ENCODE measurements at places on chromosomes 6 and 20.
A peak's percentile ranks its signal among the peaks of the same experiment; 100 is the strongest.

DNA sequence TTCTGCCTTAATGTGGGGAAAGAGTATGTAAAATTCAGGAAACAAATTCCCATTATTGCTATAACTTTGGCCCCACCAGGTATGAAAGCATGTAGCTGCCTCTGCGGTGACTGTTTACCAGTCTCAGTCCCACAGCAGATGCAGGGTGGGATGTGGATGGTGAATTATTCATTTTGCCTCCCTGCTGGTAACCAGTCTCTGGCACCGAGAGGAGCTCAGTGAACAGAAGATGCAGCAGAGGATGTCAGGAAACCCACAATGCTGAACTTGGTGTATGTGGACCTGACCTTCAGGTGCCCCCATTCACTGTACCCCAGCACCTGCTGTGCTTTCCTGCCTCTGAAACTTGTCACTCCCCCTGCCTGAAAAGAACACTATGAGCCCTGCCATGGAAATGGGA, 8.8 kb upstream of the METTL24 start:
- DNase-seq = no peak

- no peak for DNase-seq
Measured at GRCh38 chr6:152380351-152380767, 256.8 kb downstream of the SYNE1 start.

DNA sequence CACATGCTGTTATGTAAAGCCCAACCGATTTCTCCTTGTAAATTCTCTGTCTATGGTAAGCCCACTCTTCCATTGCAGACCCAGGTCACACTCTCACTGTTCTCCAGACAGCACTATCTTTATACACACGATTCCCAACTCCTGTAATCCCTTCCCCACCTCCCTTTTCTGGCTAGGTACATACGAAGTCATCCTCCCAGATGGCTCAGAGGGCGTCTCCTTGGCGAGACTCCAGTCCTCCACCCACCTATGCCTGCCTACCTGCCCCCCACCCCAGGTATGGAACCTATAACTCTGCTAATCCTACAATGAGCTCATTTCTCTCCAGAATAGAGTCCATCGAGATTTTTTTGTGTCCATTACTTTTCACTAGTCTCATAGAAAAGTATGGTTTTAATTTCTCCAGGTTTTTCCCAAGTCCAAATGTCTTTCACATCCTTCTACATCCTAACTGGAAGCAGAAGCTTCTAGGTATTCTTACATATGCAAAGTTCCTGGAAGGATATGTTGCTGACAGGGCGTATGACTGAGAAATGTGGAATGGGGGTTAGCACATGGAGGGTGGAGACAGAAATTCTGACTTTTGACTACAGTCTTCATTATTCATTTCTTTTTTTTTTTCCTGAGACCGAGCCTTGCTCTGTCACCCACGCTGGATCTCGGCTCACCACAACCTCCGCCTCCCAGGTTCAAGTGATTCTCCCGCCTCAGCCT, 22.8 kb downstream of the SCML4 start:
- no peak for DNase-seq

GRCh38 chr20:63168861-63169260, 47.1 kb downstream of the YTHDF1 start:
- no peak for DNase-seq

GRCh38 chr20:57133926-57134650, 132.4 kb downstream of the BMP7 start:
- no peak for DNase-seq

DNA sequence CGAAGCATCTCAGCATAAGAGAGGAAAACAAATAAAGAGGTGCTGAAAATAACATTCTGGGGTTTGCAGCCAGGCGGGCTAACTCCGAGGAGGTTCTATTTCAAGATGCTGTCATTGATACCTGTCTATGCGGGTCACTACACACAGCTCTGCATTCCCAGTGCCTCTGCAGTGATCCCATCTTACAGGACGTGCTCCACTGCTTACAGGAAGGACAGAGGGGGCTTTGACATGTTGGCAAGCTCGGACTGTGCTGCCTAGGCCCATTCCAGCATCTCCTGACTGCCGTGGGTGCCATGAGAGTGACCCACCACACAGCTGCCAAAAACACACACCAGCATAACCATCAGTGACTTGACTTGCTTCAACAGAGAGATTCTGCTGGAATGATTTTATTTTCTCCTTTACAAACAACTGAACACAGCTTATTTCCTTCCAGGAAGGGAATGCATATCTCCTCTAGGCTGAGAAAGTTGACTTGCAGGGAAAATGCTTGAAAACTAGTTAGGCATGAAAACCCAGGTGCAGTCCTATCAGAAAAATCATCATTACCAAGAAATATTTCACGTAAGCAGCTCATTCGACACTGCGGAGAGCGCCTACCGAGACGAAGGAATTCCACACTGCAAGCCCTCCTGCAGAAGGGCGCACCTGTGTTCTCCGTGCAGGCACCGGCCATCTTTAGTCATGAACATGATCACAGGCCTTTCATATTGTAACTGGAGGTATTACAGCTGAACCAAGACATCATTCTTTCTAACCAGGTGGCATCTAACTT, 62.5 kb downstream of the RAMACL start:
- no peak for DNase-seq

- DNase-seq = no peak
Measured at GRCh38 chr6:46302176-46302575, 131.4 kb upstream of the ENPP5 start.

DNA sequence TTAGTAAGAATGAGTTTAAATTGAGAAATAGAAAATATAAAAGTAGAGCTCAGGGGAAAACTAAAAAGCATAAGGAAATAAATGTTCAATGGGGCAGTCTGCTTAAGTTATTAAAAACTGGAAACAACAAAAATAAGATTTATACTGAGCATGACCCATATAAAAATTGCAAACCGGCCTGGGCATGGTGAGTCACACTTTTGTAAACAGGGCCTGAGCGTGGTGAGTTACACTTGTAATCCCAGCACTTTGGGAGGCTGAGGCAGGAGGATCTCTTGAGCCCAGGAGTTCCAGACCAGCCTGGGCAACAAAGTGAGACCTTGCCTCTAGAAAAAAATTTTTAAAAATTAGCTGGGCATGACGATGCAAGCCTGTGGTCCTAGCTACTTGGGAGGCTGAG, 74.6 kb downstream of the TMEM244 start:
- DNase-seq = no peak

DNA sequence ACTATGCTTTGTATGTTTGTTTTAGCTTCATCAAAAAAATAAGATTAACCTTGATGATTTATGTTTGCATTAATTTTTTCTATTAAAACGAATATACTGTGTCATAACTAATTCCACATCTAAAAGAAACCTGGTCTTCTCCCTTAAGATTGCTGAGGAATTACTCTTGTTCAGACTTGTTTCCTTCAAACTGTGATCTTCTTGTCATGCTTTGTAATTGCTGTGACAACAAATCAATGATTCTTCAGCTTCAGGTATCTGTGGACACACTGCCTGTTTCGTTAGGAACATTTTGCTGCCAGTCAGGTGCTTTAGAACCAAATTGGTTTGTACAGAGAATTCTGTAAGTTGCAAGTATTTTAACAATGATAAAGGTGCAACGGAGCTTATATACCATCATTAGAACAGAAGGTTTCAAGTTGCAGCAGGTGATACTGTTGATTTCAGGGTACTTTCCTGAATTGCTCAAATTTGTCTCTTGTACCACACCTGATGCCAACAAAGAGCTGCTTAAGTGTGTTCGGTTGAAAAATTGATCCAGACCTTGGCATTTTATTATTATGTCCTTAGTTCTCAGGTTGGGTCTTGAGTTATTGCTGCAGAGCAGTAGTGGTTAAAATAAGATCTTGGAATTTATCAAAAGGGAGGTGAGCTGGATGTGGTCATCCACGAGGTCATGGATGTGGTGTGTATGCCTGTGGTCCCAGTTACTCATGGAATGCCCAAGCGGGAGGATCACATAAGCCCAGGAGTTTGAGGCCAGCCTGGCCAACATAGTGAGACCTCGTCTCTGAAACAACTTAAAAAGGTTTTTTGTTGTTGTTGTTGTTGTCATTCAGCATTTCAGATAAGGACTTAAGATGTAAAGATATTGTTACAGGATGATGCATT, 19.5 kb downstream of the SYTL3 start:
- no peak for DNase-seq

GRCh38 chr6:164108869-164109769, 694.6 kb downstream of the QKI start:
- DNase-seq = no peak

DNA sequence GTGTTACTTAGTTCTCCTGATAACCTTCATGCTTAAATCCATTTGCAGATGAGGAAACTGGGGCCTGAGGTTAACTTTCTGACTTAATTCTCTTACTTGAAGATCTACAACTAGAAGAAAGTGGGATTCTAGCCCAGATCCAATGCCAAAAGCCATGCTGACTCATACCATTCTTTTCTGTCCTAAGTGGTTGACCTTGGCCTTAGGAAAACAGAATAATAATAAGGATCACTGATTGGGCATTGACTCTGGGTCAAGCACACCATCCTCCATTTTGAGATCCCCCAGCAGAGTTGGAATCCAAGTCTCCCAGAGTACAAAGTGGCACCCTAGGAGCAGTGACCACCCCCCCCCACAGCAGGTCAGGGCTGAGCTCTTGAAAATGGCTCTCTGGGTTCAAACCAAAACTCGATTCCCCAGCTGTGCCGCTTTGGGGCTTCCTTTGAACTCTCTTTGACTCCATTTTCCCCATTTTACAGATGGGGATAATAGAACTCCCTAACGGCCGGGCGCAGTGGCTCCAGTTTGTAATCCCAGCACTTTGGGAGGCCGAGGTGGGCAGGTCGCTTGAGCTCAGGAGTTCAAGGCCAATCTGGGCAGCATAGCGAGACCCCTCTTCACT, 12.8 kb upstream of the ZNF217 start:
- DNase-seq = no peak

GRCh38 chr6:134515986-134516385, 198.1 kb upstream of the SGK1 start:
- DNase-seq = no peak

DNA sequence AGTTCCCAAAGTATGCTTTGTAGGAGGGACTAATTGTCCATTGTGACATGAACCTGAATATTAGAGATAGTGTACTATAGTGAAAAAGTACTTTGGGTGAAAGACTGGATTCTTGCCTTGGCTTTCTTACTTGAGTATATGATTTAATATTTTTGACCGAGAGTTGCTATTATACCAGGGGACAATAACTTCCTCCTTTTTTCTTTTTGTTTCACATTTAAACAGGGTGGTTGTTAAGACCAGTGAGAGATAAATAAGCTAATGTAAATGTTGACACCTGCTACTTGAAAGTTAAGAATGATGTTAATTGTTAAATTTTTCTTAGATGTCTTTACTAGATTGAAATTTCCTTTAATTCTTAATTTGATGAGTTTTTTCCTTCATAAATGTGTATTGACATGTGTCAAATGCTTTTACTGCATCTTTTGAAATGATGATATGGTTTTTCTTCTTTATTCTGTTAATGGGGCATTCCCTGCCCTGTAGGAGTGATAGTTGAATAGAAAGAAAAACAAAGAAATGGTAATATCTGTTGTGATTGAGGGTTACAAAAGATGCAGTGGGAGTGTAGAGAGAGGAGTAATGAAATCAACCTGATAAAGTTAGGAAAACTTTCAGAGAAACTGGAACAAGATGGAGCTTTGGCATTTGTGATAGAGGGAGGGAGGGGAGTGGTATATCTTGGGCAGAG, 48.4 kb downstream of the ZFAND3 start:
- no peak for DNase-seq

DNA sequence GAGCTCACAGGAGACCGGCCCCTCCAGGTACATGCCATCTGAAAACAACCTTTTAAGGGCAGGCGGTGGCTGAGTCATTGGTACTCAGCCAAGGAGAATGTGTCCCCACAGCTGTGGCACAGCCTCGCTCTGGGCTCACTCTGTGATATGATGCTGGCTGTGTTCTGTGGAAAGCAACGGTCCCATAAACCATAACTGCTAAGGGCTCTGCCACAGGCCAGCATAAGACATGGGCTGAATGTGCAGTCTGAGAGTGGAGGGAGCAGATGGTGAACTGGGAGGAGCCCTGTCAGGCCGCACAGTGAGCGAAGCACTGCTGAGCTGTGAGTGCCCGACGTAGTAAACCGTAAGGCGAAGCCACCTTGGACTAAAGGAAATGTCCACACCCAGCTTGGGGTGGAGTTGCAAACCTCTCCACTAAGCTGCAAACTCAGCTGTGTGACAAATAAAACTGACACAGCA, 375.8 kb downstream of the THBS2 start:
- DNase-seq = no peak

DNA sequence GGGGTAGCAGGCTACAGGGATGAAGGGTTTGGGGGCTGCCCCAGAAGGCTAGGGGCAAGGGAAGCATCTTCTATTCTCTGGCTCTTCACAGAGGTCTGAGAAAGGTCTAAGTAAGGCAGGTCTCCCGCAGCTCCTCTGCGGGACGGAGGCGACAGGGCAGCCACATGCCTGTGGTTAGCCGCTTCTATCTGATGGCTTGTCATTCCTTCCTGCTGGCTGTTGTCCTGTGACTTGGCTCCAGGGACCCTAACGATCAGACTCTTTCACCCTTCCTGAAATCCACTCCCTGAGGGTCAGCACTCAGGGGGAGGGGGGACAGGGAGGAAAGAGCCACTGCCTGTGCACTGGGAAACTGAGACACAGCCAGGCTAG, 673 bp downstream of the CST7 start:
- DNase-seq = peak; percentile 65

DNA sequence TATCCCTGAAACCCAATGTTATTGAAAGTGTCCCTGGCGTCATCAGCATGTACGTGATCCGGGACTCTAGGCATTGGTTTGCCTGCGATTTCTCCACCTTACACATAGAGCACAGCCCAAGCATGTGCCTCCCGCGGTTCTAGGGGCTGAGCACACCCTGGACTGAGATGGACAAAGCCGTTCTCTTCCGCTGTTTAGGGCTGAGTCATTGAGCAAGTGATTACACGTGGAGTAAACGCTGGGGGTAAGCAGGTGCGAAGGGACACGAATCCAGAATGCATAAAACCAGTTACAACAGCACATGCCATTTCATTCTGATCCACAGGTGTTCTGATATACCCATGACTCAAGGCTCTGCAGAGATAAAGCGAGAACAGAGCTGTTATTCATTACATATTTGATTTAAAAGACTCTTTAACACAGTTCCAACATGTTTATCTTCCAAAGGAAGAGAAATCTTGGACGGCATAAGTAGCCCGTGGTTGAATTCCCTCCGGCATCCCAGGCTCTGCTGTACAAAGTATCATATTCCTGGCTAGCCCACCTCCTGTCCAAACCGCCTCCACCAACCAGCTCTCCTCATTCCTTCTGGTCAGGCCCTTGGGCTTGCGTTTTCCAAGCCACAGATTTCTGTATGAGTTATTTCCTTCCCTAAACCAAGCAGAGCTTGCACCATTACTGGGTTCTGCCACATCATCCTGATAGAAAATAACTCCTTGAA, 36.1 kb upstream of the THBS2 start:
- DNase-seq = no peak

DNA sequence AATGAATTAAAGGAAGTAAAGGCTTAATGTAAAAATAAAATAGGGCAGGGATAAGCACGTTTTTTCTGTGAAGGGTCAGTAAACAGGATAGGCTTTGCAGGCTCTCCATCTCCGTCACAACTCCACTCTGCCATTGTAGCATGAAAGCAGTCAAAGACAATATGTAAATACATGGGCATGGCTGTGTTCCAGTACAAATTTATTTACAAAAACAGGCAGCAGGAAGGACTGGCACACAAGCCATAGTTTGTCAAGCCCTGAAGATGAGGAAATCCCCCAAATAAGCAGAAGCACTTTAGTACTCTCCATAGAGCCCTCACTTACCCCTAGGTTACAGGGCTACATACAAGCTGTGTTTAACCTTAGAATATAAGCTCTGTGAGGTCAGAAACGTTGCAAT, 8.9 kb upstream of the FBXO9 start:
- no peak for DNase-seq
